NCI-H1417 treated with DMSO at 0.1 percent for 48 hours (cell line): ENCODE measurements at places on chromosomes 2 and 18.

DNA sequence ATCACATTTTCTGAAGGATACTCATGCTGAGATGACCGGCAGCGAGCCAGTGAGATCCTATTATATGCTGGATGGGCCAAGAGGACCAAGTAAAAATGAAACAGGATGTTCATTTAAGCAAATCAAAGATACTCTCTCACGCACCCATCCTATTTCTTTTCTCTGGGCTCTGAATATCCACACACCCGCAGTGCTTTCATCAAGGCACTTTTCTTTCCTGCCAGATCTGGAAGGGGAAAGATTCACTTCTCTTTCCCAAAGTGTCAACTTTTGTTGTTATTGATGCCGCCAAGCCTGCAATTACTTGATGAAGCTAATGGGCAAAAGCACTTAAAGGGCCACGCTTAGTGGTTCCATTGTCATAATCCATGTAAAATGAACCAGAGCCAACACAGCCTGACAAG, 191.9 kb upstream of the CHAC2 start:
- peak; percentile 55 for DNase-seq

- no peak for DNase-seq
These were observed 106.2 kb downstream of the LPIN1 start for GRCh38 chr2:11852526-11853196.

DNA sequence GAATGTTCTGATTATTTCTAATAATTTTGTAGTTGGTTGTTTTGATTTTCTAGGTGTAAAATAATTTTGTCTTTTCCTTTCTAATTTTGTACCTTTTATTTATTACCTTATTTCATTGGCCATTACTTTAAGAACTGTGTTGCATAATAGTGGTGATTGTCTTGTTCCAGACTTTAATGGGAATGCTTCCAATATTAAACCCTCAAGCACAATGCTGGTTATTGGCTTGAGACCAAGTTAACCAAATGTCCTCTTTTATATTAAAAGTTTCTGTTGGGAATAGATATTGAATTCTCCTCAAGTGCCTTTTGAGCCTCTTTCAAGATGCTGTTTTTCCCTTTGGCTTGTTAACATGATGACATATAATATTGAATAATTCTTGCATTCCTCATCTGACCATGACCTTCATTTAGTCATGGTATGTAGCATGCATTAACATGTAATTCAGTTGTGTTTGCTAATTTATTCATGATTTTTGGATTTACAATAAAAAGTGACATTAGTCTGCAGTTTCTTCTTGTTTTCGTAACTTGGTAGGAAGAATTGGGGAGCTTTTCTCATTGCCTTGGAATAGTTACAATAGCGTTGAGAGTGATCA, 141.7 kb downstream of the DIS3L2 start:
- no peak for DNase-seq

DNA sequence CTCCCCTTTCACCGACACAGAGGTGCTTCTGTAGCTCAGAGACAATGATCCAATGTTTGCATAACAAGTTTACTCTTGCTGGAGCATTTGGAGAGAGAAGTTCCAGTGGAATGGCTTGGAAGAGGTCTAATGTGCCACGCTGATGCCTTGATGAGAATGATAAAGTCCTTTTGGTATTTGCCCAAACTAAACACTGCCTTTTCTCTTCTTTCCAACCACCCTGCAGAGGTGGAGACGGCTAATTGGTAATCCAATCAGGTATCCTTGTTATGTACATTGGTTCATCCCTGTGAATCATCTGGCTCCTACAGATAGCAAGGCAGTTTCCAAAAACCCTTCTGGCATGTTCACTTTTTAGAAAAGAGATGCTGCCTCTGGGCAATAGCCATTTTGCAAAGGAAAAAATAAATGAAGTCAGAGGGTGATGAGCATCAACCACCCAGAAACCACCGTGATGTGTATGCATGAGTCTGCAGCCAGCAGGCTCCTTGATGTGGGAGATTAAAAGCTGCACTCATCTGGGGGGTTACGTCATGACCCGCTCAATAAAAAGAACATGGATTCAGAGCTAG, 40.6 kb downstream of the KIAA2012 start:
- no peak for DNase-seq

GRCh38 chr2:105752691-105753358, 8.1 kb downstream of the NCK2 start:
- DNase-seq, result no peak

DNA sequence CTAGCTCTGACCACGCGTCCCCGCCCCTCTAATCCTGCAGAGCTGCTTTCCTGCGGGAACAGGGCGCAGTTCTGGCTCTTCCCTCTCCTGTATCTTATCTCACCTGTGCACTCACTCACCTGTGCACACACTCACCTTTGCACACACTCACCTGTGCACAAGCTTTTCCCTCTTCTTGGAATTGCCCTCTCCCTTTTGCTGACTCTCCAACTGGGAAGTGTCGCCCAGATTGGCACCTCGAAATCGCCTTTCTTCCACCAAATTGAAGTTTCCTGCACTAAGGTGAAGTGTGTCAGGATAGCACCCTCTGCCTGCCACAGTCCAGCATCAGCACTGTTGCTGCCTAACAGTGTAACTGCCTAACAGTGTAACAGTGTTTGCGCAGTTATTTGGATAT, 566 bp upstream of the CMPK2 start:
- no peak for DNase-seq

DNA sequence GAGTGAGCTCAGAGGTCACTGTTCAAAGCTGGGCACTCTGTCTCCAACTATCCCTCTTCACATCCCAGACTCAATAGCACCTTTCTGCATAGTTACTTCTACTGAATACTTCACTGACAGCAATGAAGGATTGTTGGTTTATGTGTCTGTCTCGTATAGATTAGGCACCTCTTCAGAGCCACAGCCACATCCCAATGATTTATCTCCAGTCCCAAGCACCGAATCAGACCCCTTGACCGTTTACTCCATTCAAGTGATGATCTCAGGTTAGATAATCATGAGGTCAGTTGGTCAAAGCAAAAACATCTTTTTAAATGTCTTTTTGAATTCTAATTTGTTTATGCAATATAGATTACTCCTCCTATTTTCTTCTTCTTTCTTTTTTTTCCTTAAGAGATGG, 14.7 kb downstream of the NEDD4L start:
- DNase-seq, result no peak

DNA sequence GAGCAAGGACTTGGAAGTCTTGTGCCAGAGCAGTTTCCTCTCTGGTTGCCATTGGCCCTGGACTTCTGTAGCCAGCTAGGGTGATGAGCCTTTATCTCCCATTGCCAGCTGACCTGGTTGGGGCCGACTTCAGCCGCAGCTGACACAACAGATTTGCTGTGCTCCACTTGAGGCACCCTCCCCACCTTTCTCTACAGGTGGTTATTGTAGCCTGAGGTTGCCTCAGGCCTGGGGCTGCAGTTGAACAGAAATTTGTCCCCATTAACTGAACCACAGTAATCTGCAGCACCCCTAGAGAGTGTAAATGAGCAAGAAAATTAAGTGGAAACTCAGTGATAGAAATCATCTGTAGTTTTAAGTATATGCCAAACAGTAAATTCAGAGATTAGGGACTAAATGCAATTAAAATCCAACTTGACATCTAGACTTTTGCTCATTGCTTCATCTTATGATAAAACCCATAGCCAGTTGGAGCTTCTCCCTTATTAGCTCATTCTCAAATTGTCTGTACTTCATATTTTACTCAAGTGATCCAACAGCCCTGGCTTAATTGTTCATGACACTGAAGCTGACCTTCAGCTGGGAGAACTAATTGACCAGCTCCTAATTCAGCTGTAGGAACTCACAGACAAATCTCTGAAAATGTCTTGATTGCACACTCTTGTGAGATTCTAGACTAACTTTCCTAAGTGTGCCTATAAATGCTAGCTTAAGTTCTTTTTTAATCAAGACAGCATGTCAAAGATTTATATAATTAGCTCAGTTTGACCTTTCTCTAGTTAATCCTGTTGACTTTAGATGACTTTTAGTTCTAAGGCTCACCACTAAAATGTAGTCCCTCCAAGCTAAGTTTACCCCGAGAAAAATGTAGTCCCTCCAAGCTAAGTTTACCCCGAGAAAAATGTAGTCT, 48.9 kb downstream of the COPS8 start:
- no peak for DNase-seq

DNA sequence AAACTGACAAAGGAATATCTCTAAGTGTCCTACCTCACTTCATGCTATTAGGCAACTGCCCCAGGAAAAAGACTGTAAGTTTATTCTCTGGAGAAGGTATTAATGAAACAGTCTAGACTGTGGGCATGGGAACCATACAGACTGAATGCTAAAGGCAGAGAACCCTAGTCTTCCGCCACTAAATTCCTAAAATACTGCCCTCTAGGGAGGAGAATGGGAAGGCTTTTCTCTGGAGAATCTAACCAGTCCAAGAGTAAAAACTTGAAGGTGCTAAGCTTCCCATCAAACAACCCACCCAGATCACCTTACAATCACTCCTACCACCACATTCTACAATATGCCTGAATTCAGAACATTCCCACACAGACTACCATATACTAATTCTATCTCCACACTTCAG, 3.4 kb downstream of the SRBD1 start:
- DNase-seq, result no peak

DNA sequence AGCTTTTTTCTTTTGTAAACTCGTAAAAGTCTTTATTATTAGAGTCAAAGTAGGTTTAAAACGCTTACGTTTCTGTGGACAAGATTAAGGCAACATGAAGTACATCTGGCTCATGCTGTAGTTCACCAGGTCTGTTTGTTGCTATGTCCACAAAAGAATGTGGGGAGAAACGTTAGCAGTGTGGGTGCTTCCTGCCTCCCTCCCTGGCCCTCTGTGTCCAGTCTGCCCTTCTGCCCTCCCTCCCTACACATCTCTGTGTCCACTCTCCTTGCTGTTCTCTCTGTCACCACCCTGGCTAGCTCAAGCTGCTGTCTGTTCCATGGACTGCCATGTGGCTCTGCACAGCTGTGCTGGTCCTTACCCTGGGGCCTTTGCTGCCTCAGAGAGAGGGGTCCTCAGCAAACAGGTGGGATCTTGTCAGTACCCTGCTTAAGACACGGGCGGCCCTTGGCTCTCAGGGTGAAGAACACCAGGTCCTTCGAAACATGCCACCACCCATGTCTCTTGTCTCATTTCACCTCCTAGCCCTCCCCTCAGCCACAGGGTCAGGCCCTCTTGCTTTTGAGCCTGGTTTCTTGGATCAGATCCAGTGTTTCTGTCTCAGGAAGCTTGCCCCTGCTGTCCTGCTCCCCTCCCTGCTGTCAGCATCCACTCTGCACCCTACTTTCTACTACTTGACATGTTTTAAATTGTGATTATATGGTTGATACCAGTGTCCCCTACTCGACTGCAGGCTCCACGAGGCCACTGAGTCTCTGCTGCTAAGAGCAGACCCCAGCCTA, 79.2 kb downstream of the LIMS1 start:
- no peak for DNase-seq

- DNase-seq, result no peak
These were observed 38.1 kb upstream of the SOCS6 start for GRCh38 chr18:70250781-70251180.

DNA sequence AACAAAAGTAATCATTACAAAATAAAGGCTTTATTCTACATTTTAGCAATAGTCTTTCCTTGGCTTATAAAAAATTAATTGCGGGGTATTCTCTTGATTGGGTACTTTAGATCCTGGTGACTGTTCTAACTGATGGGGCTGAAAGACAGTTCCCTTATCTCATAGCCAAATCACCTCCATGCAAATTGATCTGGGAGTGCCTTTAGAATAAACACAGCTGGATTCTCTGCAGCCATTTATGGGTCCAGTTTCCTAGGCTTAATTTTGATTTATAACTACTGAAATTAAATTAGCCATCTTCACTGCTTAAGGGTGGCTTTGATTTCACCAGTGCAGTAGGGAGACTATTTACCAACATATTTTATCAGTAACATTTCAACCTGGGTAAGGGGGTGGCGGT, 337.1 kb downstream of the NRXN1 start:
- no peak for DNase-seq

DNA sequence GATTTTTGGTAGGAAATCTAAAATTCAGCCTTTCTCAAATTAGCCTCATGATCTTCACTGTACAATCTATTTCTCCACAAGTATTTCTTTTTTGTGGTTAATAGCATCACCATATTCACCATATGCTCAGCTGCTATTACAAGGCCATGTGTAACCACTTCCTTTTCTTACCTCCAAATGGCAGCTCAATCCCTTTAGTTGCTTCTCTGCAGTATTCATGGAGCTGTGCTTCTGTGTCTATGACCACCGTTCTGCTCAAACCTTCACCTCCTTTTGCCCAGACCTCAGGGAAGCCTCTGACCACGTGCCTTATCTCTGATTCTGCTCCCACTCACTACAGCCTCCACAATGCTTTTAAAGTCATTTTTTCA, 126.7 kb upstream of the TMEM200C start:
- DNase-seq, result no peak

- DNase-seq, result no peak
These were observed 38.6 kb downstream of the SP110 start for GRCh38 chr2:230181195-230181594.

- DNase-seq, result no peak
These were observed 55.5 kb downstream of the LIMS1 start for GRCh38 chr2:108589781-108590180.

DNA sequence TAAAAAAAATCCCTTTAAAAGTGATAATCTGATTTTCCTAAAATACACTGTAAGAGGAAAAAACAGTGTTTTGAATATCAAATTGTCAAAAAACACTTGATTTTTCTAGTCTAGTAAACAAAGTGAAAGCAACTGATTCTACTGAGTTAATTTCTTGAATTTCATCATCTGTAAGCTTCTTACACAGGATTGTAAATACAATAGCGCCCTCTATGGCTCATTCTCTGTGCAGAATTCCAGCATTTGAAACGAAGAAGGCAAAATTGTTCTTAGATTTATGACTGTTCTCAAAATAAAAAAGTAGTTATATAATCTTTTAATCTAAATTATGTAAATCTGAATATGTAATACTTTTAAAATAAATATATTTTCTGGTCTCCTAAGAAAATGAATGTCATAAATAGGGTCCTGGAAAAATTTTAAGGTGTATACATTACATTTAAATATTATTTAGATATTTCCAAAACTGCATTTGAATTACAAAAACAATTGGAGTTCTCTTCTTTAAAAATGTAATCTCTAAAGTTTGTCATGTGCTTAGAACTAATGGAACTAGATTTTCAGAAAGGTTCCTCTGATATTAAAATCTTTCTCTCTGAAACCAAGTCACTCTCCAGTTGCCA, 176.9 kb upstream of the MC4R start:
- DNase-seq, result peak; percentile 71

GRCh38 chr2:151824886-151825285, 3.3 kb downstream of the ARL5A start:
- DNase-seq, result no peak

DNA sequence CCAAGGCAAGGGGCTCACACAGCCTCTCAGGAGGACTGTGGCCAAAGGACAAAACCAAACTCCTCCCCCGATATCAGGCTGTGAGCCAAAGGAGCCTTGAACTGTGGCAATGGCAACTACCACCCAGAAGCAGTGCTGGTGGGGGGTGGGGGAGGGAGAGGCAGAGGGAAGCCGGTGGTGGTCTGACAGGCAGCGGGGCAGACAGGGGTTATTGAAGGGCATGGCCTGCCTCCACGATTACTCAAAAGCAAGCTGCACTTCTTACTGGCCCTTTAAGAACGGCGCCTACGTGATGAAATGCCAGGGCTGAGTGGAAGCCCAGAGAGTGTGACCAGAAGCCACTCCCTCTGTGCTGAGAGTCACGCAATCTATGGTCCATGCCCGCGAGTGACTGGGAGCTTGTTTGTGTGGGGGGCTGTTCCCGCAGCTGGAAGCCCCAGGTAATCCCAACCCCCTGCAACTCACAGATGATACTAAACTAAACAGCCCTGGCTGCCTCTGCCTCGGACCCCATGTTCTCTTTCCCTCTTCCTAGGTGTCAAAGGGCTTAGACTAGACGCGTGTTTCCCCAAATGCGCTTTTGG, 128.2 kb upstream of the CXCR4 start:
- DNase-seq, result no peak

- no peak for DNase-seq
These were observed 601.2 kb downstream of the ADCYAP1 start for GRCh38 chr18:1505856-1506255.
